BE2C (cell line): ENCODE measurements at places on chromosomes 2 and 18.

GRCh38 chr2:241376808-241377207, 20.7 kb downstream of the FARP2 start:
- no peak for DNase-seq

- no peak for DNase-seq
These were observed 51.1 kb upstream of the TNP1 start for GRCh38 chr2:216911008-216911407.

DNA sequence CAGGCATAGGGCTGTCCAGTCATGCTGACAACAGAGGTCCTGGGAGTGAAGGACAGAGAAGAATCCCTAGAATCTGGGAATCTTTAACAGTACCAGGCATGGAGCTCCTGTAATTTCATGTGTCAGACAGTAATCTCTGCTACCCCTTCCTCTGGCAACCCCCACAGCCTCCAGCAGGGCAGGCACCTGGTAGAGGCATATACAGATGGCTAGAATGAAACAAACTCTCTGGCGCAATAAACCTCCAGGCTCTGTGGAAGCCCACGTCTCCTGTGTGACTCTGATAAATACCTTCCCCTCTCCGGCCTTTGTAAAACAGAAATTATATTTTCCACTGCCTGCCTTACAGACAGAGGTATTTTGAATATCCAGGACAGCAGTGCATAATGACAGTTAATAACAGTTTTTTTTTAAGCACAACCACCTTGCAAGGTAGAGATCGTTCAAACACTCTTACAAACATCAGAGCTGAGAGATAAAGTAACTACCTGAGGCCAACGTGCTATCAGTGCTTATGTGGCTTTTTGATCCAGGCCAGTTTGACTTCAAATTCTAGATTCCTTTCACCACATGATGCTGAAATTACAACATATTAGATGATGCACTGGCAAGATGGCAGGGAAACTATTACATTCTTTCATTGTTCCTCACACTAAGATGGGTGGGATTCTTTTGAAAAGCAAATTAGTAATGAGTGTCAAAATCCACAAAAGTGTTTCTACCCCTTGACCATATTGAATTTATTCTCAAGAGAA, 47.7 kb upstream of the TMEM247 start:
- DNase-seq, result peak; percentile 33

- DNase-seq, result no peak
These were observed 3.7 kb downstream of the KLHL14 start for GRCh38 chr18:32769071-32769585.

- DNase-seq, result no peak
These were observed 964.7 kb upstream of the ZEB2 start for GRCh38 chr2:145484448-145485097.

DNA sequence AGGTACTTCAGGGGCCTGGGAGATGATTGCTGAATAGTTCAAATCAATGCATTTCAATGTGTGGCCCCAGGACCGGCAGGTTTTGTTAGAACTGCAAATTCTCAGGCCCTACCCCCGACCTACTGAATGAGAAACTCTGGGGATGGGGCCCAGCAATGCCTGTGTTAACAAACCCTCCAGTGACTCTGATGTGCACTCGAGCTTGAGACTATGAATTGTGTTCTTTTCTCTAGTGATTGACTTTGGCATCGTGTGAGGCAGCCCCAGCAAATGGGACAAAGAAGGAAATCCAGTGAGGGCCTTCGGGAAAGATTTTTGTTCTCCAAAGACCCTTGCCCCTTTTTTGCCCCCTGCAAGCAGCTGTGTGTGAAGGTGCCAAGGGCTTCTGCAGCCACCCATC, 22.4 kb downstream of the ALK start:
- DNase-seq, result no peak

DNA sequence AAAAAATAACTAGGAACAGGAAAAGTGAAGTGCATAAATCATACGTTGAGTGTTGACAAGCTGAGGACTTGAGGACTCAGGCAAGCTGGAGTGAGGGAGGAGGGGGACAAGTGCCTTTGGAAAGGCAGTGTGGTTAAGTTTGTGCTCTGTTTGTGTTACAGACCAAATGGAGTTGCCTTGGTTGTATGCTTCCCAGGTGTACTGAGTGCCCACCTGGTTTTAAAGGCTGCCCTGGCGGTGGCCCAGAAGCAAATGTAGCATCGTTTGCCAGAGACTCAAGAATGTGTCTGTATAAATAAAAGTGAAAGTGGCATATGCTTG, 240.9 kb downstream of the PRKCE start:
- DNase-seq, result no peak

DNA sequence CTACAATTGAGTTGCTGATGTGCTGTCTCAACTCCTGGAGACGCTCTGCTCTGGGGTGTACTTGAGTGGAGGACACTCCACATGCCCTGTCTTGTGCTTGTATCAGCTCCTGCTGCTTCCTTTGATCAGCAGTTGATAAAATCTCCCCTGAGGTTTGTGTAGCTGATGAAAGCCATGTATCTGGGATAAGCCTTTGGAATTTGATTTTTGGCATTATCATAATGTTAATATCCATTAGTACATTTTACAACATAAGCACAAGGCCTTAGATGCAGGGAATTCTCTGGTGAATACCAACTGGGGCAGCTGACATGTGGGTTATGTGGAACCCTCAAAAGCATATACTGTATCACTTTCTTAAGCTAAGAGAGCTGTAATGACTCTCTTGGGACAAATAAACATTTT, 222.7 kb upstream of the ITGA4 start:
- no peak for DNase-seq

DNA sequence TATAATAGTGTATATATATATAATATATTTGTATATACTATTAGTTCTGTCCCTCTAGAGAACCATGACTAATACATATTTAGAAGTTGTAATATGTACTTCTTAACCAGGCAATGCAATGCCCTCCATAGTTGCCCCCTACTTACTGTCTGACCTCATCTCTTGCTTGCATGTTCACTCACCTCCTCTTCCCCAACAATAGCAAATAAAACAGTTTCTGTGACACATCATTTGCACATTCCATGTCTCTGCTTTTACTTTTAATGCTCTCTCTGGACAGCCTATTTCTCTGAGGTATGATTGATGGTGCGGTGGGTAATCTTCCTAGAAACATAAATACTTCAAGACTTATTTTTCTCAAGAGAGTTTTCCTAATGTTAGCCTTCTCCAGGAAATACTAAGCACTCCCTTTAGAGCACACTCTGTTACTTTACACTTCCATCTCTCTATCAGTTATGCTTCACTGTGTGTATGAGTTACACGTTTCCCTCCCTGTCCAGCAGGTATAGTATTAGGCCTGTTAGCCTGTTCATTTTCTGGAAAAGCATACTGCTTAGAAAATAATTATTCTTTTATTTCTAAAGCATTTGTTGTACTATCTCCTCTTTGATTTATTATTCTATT, 295.6 kb upstream of the LRATD1 start:
- DNase-seq, result no peak

DNA sequence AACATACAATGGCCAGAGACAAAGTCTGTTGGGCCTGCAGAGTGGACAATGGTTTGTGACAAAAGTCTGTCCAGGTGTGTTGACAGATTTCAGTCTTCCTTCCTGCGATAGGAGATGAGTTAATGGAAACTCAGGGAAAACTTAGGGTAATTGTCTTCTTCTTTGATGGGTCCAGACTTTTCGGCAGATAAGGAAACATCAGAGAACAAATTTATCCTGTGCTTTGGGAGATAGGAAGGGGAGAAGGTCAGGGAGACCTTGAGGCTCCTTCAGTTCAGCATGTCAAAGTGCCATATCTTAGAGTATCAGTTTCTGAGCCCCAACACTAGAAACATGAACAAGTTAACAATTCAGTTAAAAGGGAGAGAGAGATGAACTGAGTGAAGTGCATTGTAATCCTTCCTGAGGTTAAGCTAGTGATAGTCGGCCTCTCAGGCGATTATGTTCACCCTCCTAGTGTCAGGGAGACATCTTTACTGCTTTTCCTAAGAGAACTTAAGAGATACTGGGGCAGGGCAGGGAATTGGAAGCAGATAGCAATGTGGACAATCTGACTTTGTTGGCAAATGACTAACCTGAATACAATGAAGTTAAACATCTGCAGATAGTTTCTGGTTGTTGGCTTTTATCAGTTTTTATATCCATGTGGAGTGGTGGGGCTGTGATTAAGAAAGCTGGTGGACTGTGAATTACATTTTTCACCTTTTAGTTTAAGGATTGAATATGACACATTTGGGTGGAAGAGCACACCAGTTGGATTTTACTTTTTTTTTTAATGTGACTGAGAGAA, 248.8 kb upstream of the FN1 start:
- DNase-seq, result no peak

- no peak for DNase-seq
These were observed 634.6 kb upstream of the SLC39A10 start for GRCh38 chr2:195022508-195022830.
